ENCODE measurements at places on chromosomes 4 and X. TPM values are rescaled to one million over a fixed set of nuclear protein-coding genes. Genes with fewer than 3 reads are reported as not detected.

DNA sequence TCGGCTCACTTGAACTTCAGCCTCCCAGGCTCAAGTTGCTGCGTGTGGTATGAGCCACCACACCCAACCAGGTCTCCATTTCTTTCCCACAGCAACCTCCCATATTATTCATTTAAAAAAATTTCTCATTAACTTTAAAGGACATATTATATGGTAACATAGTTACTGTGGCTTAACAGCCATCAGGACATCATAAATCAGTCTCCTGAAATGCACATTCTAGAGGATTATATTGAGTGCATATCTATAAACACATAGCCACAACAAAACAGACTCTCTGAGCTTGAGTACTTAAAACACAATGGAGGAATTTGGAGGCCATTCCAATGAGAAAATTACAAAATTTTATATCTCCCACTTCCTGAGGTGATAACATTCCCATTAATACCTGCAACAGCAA is 61.5 kb downstream of the CORIN start:
- no peaks in the 10 kb centered on the region for H3K4me1 ChIP-seq
- no peak overlapping the region for H3K4me3 ChIP-seq
- no peak for DNase-seq
- H3K27ac ChIP-seq: no peak overlapping the region
- no peaks in the 10 kb centered on the region for H3K36me3 ChIP-seq
- no peaks in the 10 kb centered on the region for H3K27me3 ChIP-seq

DNA sequence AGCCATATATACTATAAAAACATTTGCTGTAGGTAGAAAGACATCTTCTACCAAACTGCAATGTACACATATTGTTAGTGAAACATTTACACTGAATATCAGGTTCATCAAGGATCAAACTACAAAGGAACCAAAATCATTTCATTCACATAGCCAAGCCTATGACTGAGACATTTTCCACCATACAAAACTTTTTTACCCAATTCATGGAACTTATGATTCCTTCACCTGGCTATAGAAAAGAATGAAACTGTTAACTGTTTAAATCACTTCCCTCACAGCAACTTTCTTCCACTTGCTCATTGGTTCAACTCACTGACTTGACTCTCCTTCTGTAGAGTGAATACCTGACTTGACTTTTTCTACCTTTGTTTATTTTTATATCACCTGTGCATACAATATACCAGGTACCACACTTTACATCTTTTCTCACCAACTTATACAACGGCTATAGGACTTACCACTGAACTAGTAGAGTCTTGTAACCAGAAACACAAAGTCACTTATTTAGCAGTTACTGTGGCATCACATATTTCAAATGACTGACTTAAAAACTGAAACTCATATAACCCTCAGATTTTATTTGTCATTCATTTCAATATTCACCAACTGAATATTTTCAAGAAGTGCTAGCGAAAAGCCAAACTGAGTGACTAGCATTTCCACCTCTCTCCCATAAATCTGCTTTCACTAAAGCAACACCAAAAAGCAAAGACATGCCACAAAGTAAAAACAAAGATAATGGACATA is 30.9 kb downstream of the CAMK2D start:
- no peaks in the 10 kb centered on the region for H3K27me3 ChIP-seq
- H3K36me3 ChIP-seq: no peaks in the 10 kb centered on the region
- H3K4me1 ChIP-seq: peaks cover 20% of the 10 kb centered on the region
- DNase-seq: no peak
- H3K4me3 ChIP-seq: no peak overlapping the region

GRCh38 chr4:15754323-15754722 is 23.8 kb upstream of the CD38 start:
- no peaks in the 10 kb centered on the region for H3K27me3 ChIP-seq
- H3K4me1 ChIP-seq: no peaks in the 10 kb centered on the region
- H3K4me3 ChIP-seq: no peak overlapping the region
- no peak overlapping the region for H3K27ac ChIP-seq
- no peaks in the 10 kb centered on the region for H3K36me3 ChIP-seq
- DNase-seq: no peak

- peak overlapping the region; percentile 74 for H3K4me3 ChIP-seq
- H3K4me1 ChIP-seq: peaks cover 35% of the 10 kb centered on the region
- no peaks in the 10 kb centered on the region for H3K36me3 ChIP-seq
- no peaks in the 10 kb centered on the region for H3K27me3 ChIP-seq
Observed at GRCh38 chr4:145482209-145483037, 770 bp downstream of the SMAD1 start.

DNA sequence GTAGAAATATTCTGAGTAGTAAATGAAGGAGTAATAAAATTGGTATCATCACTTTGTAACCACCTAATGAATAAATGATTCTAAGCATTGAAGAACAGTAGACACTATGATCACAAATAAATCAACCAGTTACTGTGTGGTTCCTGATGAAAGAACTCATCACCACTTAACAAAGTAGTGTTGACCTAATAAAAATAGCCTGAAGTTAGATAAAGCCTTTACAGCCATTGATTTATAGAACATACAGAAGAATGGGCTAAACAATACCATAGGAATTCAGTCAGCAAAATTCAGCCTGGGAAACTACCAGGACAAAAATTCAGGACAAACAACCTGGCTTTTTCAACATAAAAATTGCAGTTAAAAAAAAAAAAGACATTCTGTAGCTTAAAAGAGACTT is 9.0 kb downstream of the SLC30A9 start:
- H3K27ac ChIP-seq: no peak overlapping the region
- H3K36me3 ChIP-seq: no peaks in the 10 kb centered on the region
- H3K4me3 ChIP-seq: no peak overlapping the region
- no peak for DNase-seq

DNA sequence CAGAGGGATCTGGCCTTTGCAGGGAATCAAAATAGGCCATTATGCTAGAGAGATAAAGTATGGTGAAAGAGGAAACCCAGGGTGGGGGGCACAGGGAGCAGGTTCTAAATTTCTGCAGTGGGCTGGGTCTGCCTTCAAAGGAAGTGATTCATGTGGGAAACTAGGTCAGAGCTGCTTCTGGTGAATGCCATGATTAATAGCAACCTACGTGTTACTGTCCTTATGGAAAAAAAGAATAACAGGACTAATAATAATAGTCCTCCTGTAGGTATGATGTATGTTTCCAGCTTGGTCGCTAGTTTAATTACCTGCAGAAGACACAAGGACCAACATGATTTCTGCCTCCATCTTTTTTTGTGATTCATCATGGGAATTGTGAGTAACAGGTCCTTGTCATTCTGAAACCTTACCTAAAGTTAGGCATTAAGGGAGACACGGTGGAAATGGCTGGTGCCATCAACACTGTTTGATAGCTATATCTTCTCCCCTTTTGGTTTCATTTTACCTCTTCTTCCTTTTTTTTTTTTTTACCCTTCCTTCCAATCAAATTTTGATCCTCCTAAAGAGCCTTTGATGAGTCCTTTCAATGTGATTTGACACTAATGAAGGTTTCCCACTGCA is 180.4 kb downstream of the CPEB2 start:
- DNase-seq: no peak
- H3K4me3 ChIP-seq: no peak overlapping the region
- no peak overlapping the region for H3K27ac ChIP-seq
- H3K27me3 ChIP-seq: no peaks in the 10 kb centered on the region
- no peaks in the 10 kb centered on the region for H3K36me3 ChIP-seq

GRCh38 chrX:119041175-119041574 is 31.6 kb upstream of the CT47C1 start:
- H3K36me3 ChIP-seq: no peaks in the 10 kb centered on the region
- no peak overlapping the region for H3K27ac ChIP-seq
- H3K27me3 ChIP-seq: no peaks in the 10 kb centered on the region
- no peak for DNase-seq

DNA sequence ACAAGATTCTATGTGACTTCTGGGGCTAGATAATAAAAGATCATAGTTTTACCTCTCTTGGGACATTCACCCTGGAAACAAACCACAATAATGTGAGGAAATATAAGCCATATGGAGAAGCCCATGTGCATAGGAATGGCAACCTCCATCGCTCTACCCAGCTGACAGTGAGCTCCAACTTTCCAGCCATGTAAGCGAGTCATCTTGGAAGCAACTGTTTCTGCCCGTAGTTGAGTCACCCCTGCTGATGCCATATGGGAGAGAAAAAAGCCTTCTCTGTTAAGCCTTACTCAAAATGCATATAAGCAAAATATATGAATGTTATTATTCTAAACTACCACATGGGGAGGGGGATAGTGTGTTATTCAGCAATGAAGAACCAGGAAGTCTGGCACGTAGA is 31.4 kb upstream of the RELL1 start:
- no peak overlapping the region for H3K4me3 ChIP-seq
- no peaks in the 10 kb centered on the region for H3K36me3 ChIP-seq
- H3K27me3 ChIP-seq: no peaks in the 10 kb centered on the region
- H3K4me1 ChIP-seq: peaks cover 13% of the 10 kb centered on the region
- no peak overlapping the region for H3K27ac ChIP-seq
- DNase-seq: no peak

GRCh38 chr4:153722036-153722435 is 37.8 kb downstream of the RNF175 start:
- no peak overlapping the region for H3K27ac ChIP-seq
- DNase-seq: no peak
- H3K4me1 ChIP-seq: no peaks in the 10 kb centered on the region
- H3K36me3 ChIP-seq: no peaks in the 10 kb centered on the region
- no peaks in the 10 kb centered on the region for H3K27me3 ChIP-seq
- no peak overlapping the region for H3K4me3 ChIP-seq

Gene GAGE2A
- not detected for total RNA-seq

Gene SLC10A6
- total RNA-seq: 4.6 TPM

Measured in gastrocnemius medialis (tissue), 4 donors.